Thoracic aorta (tissue), 2 donors: ENCODE measurements at places on chromosomes 5 and 9. TPM values are rescaled to one million over a fixed set of nuclear protein-coding genes. Genes with fewer than 3 reads are reported as not detected.

- DNase-seq, result no peak
These were observed 34.1 kb downstream of the ECPAS start for GRCh38 chr9:111450124-111450523.

GRCh38 chr5:104266161-104266560 lies 703.6 kb upstream of the NUDT12 start:
- no peak for DNase-seq

The GADD45G gene
- total RNA-seq, result 19.3 TPM

- DNase-seq, result no peak
These were observed 105.4 kb downstream of the SLC25A46 start for GRCh38 chr5:110844251-110844650.
